ENCODE measurements at places on chromosomes 7 and 10.

GRCh38 chr10:19572056-19572455, 244.2 kb upstream of the PLXDC2 start:
- DNase-seq, result no peak

GRCh38 chr10:69715899-69716606, 85.7 kb upstream of the COL13A1 start:
- DNase-seq, result no peak

- no peak for DNase-seq
These were observed 121.3 kb downstream of the RGS10 start for GRCh38 chr10:119420950-119421875.

- no peak for DNase-seq
These were observed 52.3 kb upstream of the SLC35B4 start for GRCh38 chr7:134368851-134369544.

DNA sequence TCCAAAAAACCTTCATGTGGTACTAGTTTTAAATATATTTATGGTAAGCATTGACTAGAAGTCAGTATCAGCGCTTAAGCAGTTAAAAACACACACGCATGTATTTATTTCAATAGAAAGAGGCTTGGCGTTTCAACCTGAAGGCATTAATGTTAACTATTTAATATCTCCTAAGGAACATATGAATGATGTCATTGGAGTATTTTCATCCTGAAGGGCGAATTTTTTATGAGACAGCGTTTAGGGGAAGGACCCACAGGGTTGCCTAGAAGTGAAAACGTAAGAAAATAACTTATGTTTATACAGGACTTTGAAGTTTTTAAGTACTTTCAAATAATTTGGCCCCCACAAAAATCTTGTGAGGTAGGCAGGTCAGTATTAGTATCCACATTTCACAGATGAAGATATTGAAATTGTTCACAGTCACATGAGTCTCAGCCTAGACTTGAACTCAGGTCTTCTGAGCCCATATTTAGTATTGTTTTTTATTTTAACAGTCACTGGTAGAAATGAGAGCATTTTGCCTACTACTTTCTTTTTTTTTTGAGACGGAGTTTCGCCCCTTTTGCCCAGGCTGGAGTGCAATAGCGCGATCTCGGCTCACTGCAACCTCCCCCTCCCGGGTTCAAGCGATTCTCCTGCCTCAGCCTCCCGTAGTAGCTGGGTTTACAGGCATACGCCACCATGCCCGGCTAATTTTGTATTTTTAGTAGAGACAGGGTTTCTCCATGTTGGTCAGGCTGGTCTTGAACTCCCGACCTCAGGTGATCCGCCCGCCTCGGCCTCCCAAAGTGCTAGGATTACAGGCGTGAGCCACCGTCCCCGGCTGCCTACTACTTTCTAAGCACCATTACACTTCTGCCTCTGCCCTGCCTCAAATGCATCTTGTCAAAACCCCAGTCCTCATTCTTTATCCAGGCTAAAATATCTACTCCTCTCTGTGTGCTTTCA, 1.8 kb downstream of the SLK start:
- DNase-seq, result no peak

- DNase-seq, result no peak
These were observed 38.2 kb upstream of the CDK6 start for GRCh38 chr7:92874567-92874966.

- no peak for DNase-seq
These were observed 42.5 kb downstream of the C7orf25 start for GRCh38 chr7:42869131-42870020.

DNA sequence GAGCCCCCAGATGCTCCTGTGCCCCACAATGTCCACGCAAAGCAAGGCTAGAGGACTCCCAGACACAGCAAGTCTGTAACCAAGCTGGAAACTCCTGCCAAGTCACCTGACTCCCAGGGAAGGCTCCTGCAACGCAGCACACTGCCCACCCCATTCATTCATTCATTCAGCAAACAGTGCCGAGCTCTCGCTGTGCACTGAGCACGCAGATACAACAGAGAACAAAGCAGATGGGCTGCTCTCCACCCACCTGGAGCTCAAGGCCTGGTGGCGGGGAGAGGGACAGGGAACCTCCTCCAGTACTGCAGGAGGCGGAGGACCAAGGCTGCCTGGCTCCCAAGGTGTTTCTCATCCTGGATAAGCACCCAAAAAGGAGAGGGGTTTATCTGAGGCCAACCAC, 8.6 kb downstream of the KCNH2 start:
- no peak for DNase-seq

DNA sequence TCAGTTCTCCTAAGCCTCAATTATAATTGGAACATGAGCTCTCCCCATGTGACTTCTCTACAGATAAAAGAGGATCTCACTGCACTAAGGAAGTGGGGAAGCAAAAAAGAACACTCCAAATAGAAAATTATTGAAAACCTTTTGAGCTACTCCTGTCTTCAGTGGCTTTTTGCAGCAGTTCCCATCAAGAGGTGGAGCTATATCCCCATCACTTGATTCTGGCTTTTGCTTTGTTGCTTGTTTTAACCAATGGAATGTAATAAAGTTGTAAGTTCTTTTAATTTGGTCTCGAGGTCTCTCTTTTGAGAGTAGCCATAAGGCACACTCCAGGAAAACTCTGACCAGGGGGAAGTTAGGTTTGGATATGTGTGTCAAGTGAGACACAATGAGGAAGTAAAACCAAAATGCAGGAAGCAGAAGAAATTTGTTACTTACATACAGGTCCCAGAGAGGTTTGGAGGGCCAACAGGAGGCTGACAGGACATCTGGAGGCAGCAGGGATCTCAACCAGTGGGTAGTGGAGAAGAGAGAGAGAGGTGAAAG, 569.4 kb downstream of the HTR7 start:
- DNase-seq, result peak; percentile 20

DNA sequence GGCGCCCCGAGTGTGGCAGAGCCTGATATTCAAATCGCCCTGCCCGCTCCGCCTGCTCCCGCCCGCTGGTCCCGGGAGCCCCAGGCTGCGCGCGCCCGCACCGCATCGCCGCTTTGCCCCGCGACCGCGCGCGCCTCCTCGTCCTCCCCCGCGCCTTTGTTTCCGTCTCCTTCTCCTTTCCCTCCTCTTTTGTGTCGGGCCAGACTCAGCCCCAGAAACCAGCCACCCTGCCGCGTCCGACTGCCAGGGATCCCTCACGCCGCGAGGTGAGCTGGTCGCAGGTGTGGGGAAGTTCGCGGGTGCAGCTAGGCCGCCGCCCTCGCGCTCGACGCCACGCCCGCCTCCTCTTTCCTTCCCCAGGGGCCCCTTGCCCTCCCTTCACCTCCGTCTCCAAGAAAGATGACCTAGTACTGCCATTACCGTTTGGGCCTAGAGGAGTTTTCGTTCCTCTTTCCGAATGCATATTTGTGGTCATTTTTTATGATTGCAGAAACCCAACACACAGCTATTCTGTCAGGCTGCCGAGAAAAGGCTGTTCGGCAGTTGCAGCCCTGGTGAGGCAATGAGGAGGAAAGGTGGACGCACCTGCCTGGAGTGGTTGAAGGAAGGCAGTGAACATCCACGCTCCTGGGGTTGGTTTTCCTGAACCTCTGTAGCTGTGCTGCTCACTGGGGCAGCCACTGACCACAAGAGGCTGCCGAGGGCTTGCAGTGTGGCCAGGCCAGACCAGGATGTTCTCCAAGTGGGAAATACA, 107.3 kb downstream of the SNX10 start:
- peak; percentile 30 for DNase-seq

DNA sequence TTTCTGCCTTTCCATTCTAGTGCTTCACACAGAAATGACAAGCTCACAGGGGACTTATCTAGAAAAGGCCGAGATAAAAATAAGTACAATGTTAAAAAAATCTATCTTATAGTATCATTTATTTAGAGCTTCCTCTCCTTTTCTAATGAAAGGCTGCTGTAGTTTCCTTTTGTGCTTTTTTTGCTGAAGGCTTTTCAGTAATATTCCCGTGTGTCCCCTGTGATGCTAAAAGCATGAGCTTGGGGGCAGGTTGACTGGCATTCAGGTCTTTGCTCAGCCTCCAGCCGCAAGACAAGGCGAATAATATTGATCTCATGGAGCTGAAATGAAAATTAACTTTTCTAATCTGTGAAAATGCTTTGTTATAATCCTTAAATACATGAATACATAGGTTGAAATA, 143.0 kb downstream of the ST7 start:
- no peak for DNase-seq

- DNase-seq, result no peak
These were observed 189.9 kb upstream of the ADO start for GRCh38 chr10:62614389-62615157.

GRCh38 chr7:152476551-152476950, 40.7 kb upstream of the KMT2C start:
- no peak for DNase-seq

DNA sequence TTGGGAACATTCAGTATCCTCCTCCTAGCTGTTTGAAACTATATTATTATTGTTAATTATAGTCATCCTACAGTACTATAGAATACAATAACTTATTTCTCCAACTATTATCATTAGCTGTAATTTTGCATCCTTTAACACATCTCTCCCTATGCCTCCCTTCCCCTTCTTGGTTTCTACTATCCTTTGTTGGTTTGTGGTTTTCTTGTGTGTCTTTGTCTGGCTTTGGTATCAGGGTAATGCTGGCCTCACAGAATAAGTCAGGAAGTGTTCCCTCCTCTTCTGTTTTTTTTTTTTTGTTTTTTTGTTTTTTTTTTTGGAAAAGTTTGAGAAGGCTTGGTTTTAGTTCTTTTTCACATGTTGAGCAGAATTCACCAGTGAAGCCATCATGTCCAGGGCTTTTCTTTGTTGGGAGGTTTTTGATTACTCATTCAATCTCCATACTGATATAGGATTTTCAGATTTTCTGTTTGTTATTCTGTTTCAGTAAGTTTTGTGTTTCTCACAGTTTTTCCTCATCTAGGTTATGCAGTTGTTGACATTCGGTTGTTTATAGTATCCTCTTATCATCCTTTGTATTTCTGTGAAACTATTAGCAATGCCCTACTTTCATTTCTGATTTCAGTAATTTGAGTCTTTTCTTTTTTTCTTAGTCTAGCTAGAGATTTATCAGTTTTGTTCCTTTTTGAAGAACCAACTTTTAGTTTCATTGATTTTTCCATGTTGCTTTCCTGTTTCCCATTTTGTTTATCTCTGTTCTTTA, 21.6 kb downstream of the C1GALT1 start:
- DNase-seq, result no peak

DNA sequence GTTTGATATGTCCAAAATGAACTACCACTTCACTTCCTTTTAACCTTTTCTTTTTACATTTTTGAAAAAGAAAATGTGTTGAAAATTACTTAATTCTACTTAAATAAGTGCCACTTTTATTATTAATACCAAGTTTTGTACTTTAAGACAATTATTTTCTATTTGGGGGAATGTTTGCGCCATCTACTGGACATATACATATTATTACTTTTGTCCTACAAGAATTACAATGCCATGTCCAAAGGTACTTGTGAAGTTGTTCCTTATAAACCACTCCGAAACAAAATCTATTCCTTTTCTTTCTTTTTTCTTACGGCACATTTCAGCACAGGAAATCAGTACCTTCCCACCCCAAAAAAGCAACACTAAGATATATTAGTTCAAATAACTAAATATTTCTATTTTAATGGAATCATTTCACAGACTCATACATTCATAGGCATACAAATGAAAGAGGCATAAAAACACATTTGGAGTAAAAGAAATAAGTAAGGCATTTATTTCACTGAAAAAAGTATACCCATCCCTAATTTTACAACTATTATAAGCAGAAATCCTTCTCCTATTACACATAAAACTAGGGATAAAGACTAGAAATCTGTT, 169.9 kb downstream of the RNF133 start:
- no peak for DNase-seq

DNA sequence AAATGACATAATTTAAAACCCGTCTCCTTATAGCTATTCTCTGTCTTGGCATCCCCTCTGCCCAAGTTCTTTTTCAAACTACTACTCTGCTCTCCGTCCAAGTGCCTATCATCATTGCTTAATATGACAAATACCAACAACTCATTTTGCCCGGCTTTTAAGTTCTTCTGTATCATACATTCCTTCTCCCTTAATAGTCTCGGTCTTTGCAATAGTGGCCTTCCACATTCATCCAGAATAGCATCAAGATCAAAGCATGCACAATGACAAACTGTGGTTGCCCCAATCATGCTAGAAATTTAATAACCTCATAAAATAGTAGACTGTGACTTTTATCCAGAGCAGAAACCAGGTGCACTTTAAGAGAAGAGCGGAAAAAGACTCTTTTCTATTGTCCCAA, 198.9 kb downstream of the ETV1 start:
- DNase-seq, result no peak

DNA sequence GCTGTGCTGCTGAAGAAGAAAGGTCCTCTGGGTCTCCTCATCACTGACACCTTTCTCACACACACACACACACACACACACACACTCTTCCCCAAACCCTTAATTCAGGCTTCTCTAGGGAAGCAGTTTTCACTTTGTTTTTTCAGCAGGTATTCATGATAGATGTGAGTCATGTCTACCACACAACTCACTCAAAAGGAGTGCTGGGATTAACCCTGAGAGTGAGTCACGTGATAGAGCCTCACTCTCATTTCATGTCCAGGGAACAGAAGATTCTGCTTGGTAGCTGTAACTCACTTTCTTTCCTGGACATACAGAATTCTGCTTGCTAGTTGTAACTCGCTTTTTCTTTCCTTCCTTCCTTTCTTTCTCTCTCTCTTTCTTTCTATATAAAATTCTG, 45.4 kb downstream of the VIM start:
- peak; percentile 48 for DNase-seq

DNA sequence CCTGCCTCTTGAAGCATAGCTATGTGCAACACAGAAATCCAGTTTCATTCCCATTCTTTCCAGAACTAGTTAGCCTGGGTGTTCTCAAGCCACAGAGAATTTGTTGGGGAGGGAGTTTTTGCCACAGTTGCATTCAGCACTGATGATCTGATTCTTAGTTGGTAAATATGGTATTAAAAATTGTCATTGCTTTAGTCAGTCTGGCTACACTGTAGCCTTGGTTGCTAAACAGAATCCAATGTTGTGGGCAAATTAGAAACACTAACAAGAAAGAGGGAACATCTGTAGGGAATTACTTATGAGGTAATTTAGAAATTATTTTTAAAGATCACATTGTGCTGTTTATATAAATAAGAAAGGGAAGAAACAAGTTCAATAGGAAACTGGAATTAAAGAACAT, 57.0 kb upstream of the CC2D2B start:
- no peak for DNase-seq

- peak; percentile 44 for DNase-seq
These were observed 39.1 kb downstream of the GOLGA7B start for GRCh38 chr10:97888641-97889262.

DNA sequence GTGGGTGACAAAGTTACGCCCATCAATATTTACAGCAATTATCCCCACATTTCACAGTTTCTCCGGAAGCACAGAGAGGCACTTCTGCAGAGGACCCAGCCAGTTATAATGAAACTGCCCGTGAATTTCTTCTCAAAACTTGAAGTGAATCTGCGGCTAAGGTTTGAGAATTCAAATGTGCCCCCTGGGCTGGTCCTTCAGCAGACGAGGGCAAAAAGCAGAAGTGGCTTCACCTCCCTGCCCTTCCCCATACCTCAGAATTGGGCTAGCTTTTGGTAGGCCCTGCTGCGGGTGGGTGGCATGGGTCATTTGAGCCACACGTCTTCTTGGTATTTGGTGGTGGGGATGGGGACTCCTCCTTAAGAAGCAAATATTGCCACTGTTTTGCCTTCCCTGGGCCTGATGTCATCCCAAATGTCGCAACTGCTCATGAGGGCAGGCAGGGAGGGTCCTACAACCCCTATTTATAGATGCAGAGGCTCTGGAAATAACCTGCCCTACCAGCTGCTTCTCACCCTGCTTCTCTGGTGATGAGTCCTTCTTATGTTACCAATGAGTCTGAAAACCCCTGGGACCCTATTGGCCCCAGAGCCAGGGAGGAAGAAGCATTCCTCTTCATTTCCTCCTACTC, 16.6 kb upstream of the WDFY4 start:
- DNase-seq, result no peak

Measured in epithelial cell of proximal tubule (primary cell).